NCI-H345 (cell line): ENCODE measurements at places on chromosomes 16 and 17.

DNA sequence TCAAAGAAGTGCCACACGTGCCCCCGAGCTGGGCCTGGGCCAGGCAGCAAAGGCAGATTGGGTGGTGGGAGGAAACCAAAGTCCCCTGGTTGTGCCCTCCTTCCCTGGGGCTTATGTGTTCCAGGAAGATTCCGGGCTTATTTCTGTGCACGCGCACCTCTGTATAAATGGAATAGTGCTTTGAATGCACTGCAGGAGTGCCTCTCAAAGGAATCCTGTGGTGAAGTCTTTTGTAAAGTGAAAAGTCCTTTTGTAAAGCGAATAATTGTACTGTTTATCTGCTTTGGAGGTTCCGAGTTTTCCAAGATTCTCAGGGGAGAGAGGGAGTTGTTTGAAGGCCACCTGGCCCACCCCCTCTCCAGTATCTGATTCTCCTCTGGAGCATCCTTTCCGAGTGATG is 26.8 kb downstream of the C17orf75 start:
- DNase-seq, result peak; percentile 87

DNA sequence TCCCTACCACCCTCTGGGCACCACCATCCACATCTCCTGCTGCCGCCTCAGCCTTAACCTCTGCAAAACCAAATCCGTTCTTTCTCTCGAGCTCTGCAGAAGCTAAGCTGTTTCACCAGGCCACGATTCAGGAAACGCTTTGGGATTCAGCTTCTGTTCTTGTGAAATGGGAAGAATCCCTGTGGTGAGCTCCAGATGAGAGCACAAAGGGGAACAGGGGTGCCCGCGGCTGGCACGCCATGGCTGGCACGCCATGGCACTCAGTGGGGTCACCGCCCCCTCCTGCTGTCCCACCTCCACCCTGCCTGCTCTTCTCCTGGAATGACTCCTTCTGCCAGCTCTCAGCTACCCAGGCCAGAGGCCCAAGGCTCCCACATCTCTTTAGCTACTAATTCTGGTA is 5.7 kb downstream of the QPRT start:
- DNase-seq, result no peak

- peak; percentile 55 for DNase-seq
Measured at GRCh38 chr17:62652251-62653001, 25.0 kb downstream of the MRC2 start.

DNA sequence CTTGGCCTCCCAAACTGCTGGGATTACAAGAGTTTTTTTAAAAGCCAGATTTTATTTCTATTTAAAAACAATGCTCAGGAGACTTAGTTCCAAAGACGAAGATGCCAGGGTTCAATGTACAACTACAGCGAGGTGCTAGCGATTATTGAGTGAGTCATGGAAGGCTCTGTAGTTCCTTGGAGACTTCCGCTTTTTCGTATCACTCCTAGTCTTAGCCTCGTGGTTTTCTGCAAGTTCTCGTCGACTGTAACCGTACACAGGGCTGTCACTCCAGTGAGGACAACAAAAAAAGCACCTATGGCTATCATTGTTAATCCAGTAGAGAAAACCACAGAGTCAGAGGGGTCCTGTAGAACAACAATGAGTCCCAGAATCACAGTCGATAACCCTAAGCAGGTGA is 22.7 kb upstream of the ZC3H7A start:
- DNase-seq, result no peak

GRCh38 chr16:65889533-65889966 is 476.9 kb upstream of the CDH5 start:
- peak; percentile 58 for DNase-seq

- peak; percentile 70 for DNase-seq
Measured at GRCh38 chr16:9003322-9003721, 39.6 kb upstream of the USP7 start.

DNA sequence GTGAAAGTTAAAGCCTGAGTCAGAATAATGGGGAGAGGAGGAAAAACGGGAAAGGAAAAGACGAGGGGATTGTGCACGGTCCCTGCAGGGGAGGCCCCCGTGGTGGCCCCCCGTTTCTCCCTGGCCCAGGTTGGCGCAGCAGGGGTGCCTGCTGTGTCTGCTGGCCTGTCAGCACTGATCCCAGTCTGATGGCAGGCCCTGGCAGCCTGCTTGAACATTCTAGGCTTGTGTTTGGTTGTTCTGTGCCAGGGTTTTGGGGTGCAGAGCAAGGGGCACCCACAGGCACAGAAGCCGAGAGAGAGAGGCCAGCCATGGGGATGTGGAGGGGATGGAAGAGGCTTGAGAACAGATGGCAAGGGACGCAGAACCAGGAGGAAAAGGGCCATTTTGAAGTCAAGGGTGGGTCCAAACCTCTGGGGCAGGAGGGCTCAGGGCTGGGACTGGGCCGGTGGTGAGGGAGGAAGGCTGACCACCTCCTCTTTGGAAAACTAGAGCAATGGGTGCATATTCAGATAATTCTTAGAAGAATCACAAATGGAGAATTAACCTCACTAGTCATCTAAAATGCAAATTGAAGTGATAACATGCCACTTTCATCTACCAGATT is 35.9 kb downstream of the TBX4 start:
- DNase-seq, result no peak

DNA sequence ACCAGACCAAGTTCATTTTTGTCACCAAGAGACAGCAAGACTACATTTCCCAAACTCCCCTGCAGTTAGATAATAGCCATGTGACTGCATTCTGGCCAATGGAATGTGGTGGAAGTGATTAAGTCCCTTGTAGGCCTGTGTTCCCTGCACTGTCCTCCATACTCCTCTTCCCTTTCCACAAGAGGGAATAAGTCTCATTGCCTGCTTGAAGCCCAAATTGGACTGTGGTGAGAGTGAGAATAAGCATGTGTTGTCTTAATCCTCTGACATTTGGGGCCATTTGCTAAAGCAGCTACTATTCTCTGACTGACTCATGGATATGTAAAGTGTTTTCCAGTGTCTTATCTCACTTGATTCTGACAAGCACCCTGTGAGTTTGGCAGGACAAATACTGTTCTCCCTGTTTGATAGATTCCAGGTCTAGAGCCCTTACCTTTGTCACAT is 20.7 kb downstream of the PIK3R6 start:
- no peak for DNase-seq

GRCh38 chr16:87393680-87394055 is 1.5 kb downstream of the MAP1LC3B start:
- DNase-seq, result no peak

DNA sequence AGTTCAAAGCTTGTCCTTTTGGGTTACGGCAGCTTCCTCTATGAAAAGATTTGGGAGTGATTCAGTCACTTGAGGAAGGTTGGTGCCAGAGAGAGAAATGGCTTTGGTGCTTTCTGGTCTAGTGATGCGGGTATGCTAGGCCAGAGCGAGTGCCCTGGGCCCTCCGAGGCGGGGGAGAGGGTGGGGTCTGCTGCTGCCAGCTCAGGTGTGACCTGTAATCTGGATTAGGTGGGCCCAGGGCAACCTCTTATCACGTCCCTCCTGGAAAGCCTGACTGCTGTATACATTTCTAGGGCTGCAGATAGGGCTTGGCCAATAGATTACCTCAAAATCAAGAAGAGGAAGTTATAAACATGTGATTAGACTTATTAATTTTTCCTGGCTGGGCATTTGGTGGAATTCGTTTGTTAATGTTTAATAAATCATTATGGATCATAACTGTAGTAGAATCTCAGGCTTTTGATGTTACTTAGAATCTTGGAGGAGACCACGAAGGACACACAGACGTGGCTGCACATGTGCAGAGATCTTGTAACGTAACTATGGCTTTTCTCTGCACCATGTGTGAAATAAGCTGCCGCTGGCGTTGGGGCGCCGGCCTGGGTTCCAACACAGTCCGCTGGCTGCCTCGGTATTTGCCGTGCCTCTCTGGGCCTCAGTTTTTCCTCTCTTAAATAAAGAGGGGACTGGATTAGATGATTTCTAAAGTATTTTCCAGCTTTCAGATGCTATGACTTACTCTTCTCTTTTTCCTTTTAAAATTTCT is 1.2 kb downstream of the IRF8 start:
- DNase-seq, result no peak

- DNase-seq, result no peak
Measured at GRCh38 chr16:56357241-56357764, 68.0 kb downstream of the AMFR start.

- no peak for DNase-seq
Measured at GRCh38 chr16:18018376-18018775, 318.2 kb downstream of the NPIPA8 start.

DNA sequence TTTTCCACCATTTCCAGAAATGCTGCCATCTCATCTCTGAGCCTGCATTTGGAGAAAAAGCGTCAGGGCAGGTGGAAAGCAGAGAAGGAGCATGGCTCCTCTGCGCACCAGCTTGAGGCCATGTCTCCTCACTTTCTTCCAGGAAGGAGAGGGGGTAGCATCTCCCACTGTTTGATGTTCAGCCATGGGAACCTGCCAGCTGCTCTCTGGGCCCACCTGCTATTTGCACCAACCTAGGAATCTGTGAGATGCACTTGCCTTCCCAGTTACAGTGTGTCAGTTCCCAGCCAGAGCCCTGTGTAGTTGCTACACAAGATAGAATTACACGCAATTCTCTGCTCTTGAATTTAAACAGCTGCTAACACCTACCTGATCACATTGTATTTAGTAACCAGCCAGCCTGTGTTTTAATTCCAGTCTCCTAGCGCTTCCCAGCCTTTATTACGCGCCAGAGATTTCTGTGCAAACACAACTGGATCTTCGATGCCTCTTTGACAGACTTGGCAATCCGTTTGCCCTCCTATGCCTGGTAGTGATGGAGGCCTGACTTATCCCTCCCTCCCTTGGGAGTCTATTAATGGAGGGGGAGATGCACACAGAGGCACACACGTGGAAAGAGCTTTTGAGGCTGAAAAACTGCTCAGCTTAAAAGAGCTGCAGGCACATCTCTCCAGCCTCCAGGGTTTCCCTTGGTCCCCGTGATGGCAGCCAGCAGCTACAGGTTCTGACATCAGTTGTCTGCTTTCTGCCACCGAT is 98.1 kb upstream of the SEC14L1 start:
- DNase-seq, result peak; percentile 66

- no peak for DNase-seq
Measured at GRCh38 chr17:27669136-27669535, 38.1 kb downstream of the LGALS9 start.

GRCh38 chr16:11386054-11386680 is 40.9 kb downstream of the RMI2 start:
- DNase-seq, result no peak

DNA sequence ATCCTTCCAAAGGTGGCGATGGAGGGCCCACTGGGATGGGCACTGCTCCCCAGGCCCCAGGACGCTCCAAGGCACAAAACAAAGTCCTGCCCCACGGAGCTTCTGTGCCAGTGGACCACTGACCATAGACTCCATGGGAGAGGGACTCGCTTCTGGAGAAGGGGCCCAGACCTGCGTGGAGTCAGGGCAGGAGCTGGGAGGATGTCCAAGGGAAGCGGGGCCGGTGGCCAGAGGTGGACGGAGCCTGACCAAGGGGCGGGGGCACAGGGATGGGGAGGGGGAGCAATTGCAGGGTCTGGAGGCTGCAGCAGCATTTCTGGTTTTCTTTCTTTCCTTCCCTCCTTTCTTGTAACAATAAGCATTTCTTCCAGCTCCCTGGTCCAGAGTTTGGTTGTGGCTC is 14.1 kb downstream of the KCNJ12 start:
- DNase-seq, result no peak

DNA sequence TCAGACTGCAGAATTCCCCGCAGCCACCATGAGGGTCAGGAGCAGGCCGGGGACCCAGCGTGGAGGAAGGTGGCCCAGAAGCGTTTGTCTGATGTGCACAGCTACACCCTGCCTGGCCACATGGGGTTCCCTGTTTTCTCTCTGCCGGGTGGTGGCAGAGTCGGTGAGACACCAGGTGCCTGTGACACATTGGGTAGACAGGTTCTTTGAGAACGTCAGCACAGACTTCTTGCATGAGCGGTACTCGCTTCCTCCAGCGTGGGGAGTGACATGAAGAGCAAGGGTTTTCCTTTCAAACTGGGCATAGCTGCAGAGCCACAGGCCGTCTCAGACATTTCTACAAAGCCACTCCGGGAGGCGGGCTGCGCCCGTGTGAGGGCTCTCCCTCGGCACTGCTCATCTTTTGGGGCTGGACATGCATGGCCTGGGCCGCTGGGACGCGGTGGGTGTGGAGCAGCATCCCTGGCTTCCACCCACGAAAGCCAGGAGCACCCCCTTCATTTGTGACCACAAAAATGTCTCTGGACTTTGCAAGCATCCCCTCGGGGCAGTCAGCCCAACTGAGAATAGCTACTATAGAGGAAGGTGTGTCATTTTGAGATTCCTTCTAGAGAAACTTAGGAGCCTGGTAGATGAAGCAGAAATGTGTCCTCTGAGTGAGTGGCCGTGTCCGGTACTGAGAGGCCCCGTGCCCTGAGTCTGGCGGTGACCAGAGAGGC is 26.0 kb downstream of the NME3 start:
- DNase-seq, result no peak

- DNase-seq, result no peak
Measured at GRCh38 chr16:66886321-66886720, 6.0 kb downstream of the PDP2 start.

- DNase-seq, result no peak
Measured at GRCh38 chr16:73737637-73738036, 559.0 kb upstream of the PSMD7 start.

GRCh38 chr17:48299760-48300159 is 130.3 kb downstream of the SKAP1 start:
- no peak for DNase-seq

- peak; percentile 58 for DNase-seq
Measured at GRCh38 chr17:72599891-72600290, 479.1 kb downstream of the SOX9 start.

DNA sequence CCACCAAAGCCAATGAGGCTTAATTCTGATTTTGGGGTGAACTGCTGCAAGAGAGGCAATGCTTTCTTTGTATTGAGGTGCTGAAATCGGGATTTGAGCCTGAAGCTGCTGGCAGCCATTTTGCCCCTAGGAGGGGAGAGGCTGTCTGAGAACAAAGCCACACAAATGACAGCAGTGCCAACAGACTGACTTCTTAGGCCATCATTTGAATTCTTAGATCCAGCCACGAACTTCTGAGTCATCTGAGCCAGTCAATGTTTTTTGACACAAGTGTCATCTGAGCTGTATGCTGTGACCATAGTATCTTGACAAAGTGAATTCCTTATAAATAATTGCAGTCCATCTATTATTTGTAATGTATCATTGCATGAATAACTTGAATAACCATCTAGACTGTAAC is 29.0 kb downstream of the HYDIN start:
- DNase-seq, result no peak
